ENCODE measurements at places on chromosomes 3 and 15. TPM values are rescaled to one million over a fixed set of nuclear protein-coding genes. Genes with fewer than 3 reads are reported as not detected.

- DNase-seq = no peak
These were observed 66.9 kb downstream of the BFSP2 start for GRCh38 chr3:133466531-133467386.

DNA sequence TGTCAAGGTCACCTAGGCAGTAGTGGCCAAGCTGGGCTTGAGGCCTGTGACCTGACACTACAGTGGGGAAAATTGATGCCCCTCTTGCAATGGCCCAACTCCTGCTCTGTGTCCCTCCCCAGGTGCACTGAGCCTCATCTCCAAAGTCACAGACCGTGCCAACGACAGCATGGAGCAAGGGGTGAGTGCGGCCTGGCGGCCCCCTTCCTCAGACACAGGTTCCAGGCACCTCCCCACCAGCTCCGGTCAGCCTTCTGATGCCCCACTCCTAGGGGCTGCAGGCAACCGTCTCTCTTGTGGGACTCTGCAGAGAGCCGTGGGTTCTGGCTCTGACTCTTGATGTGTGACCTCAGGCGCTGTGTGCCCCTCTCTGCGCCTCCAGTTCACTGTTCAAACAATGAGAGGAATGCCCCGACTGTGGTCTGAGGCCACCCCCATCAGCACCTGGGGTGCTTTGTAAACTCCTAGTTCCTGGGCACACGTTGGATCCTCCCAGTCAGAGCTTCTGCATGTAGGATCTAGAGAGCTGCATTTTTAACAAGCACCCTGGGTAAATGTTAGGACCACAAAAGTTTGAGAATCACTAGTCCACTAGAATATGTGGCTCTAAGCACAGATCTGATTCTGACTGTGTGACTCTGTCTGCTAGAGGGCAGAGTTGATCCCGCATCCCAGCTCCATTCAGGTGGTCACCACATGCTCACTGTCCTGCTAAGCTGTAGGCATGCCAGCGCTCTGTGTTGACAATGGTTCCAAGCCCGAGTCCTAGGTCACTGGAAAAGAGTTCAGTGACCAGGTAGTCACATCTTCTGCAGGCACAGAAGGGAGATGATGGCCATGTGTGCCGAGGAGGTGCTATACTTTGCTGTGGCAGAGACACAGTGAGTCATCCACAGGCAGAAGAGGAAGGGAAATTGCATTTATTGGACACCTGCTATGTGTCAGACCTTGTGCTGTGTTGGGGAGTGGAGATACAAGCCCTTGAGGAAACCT, 46.2 kb upstream of the NR2C2 start:
- no peak for DNase-seq

GRCh38 chr3:38597502-38598060, 51.9 kb downstream of the SCN5A start:
- peak; percentile 61 for DNase-seq

GRCh38 chr3:143298886-143299535, 179.4 kb downstream of the CHST2 start:
- DNase-seq = no peak

DNA sequence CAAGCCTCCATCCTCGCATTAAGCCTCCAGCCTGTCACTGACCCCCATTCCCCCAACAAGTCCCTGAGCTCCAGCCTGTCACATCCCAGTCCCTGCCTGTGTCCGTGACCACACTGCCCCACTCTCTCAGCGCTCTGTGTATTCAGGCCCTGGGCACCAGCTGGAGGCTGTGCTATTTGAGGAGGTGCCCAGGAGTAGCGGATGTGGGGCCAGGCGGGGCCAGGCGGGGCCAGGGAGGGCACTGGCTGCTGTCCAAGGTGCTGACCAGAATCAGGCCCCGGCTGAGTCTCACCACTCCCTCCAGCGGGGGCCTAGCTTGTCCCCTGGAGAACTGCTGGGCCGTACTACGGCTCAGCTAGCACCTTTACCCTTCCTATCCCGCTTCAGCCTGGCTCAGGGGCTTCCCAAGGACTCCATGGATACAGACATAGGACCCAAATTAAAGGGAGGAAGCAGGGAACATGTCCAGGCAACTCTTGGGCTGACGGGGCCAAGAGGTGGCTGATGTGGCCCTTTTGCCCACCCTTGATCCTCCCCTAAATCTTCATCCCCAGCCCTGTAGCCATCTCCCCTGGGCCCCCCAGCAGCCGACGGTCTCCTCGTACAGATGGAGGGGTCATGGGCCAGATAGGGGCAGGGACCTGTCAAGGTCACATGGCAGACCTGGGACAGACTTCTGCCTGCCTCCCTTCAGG, 1.1 kb downstream of the HHATL start:
- peak; percentile 90 for DNase-seq

- DNase-seq = no peak
These were observed 1037.5 kb downstream of the NAALADL2 start for GRCh38 chr3:175896655-175897054.

The ZNF385D gene
- 12.5 TPM for total RNA-seq

The ISG20 gene
- total RNA-seq = 3.9 TPM

Data from cardiac septum (tissue), 1 donor.